Gastroesophageal sphincter (tissue), 4 donors: ENCODE measurements at places on chromosomes 7 and 10.

GRCh38 chr10:88889559-88890337 is 9.7 kb downstream of the STAMBPL1 start:
- no peak for ATAC-seq

DNA sequence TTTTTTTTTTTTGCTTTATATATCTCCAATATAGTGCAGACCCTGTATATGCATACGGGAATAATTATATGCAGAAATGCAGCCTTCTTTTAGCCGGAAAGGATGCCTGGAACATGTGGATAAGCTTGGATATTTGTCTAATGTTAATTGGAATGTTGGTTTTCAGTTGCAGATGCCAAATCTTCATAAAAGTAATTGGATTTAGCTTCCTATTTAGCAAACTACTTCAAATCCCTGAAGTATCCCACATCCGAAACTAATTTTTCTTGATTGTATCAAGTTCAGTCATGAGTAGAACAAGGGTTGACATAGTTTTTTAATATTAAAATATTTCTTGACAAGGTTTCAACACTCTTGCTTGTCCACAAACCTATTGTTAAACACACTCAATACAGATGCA is 281.7 kb downstream of the BBS9 start:
- no peak for ATAC-seq

GRCh38 chr10:113058523-113059370 is 108.7 kb downstream of the TCF7L2 start:
- ATAC-seq = peak; percentile 32

DNA sequence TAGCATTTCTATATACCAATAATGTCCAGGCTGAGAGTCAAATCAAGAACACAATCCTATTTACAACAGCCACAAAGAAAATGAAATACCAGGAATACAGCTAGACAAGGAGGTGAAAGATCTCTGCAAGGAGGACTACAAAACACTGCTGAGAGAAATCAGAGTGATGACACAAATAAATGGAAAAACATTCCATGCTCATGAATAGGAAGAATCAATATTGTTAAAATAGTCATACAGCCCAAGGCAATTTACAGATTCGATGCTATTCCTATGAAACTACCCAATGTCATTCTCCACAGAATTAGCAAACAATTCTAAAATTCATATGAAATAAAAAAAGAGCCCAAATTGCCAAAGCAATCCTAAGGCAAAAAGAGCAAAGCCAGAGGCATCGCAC is 116.8 kb upstream of the ZNF32 start:
- ATAC-seq = no peak

GRCh38 chr10:131982796-131983195 is 1.1 kb upstream of the BNIP3 start:
- ATAC-seq = no peak

GRCh38 chr10:89651916-89652573 is 7.0 kb upstream of the PANK1 start:
- no peak for ATAC-seq

DNA sequence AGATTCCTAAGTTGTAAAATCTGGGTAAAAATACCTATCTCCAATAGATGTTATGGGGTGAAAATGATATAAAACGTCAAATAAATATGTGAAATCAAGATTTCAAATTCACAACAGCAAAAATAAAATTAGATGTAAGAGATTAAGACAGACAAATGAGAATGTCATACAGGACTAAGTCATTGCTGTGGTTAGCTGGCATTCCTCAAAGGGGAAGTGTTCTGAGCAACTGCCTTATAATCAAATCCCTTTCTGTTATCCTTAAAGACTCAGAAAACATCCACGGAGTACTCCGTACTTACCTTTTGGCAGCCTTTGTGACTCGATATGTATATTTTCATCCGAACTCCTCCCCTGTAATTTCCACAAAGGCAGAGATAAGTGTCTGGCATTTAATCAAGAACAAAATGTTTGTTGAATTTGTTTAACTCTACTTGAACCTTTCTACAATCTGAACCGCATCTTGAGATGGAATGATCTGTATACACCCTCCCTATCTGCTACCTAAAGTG is 559.6 kb downstream of the GATA3 start:
- ATAC-seq = no peak
